Liver (tissue), 10 donors: ENCODE measurements at places on chromosomes 4 and X. TPM values are rescaled to one million over a fixed set of nuclear protein-coding genes. Genes with fewer than 3 reads are reported as not detected.

GRCh38 chrX:48792219-48792618 lies 5.8 kb downstream of the GATA1 start:
- no peaks in the 10 kb centered on the region for H3K36me3 ChIP-seq
- no peaks in the 10 kb centered on the region for H3K4me1 ChIP-seq
- DNase-seq = no peak
- H3K4me3 ChIP-seq = no peak overlapping the region
- no peak overlapping the region for H3K27ac ChIP-seq

GRCh38 chrX:69203638-69204037 lies 38.4 kb upstream of the PJA1 start:
- H3K36me3 ChIP-seq = no peaks in the 10 kb centered on the region
- no peaks in the 10 kb centered on the region for H3K4me1 ChIP-seq
- H3K27me3 ChIP-seq = peaks cover 2% of the 10 kb centered on the region
- no peak for DNase-seq

RS1 gene
- not detected for total RNA-seq

MAGEH1 gene
- total RNA-seq = 18.0 TPM

FGA gene
- 25,210 TPM for total RNA-seq

PDLIM3 gene
- 0.98 TPM for total RNA-seq

GRCh38 chr4:130074096-130074495 lies 978.1 kb downstream of the C4orf33 start:
- DNase-seq = no peak
- H3K27me3 ChIP-seq = no peaks in the 10 kb centered on the region
- peak overlapping the region; percentile 40 for H3K27ac ChIP-seq
- no peaks in the 10 kb centered on the region for H3K36me3 ChIP-seq

GRCh38 chrX:137118136-137118535 lies 84.3 kb upstream of the GPR101 start:
- H3K36me3 ChIP-seq = no peaks in the 10 kb centered on the region
- no peaks in the 10 kb centered on the region for H3K27me3 ChIP-seq
- no peaks in the 10 kb centered on the region for H3K4me1 ChIP-seq
- H3K27ac ChIP-seq = no peak overlapping the region

- DNase-seq = no peak
- no peaks in the 10 kb centered on the region for H3K27me3 ChIP-seq
- H3K4me1 ChIP-seq = no peaks in the 10 kb centered on the region
Observed at GRCh38 chrX:78618987-78619386, 40.1 kb downstream of the RTL3 start.

- no peak overlapping the region for H3K27ac ChIP-seq
- peaks cover 14% of the 10 kb centered on the region for H3K4me1 ChIP-seq
- no peaks in the 10 kb centered on the region for H3K36me3 ChIP-seq
- DNase-seq = no peak
Observed at GRCh38 chr4:17203797-17204196, 305.4 kb upstream of the LDB2 start.

DNA sequence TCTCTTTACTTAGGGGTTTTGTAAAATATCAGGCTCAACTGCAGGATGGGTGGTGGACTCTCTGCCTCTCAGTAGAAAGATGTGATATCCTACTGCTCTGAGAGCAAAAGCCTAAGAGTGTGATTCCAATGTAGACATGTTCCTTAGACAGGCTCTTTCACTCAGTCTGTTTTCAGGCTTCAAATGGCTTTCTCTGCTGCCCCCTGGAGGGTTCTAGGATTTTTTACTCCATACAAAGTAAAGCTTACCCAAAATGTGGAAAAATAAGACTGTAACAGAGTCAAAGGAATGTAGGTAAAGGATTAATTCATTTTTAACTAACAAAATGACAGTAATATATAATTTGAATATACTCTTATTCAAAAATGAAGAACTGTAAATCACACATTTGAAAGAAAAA lies 32.1 kb downstream of the ZGRF1 start:
- no peaks in the 10 kb centered on the region for H3K36me3 ChIP-seq
- H3K27me3 ChIP-seq = no peaks in the 10 kb centered on the region
- no peaks in the 10 kb centered on the region for H3K4me1 ChIP-seq
- DNase-seq = peak; percentile 38
- no peak overlapping the region for H3K27ac ChIP-seq

GRCh38 chr4:182235021-182235795 lies 8.0 kb upstream of the TENM3 start:
- H3K4me1 ChIP-seq = no peaks in the 10 kb centered on the region
- H3K36me3 ChIP-seq = no peaks in the 10 kb centered on the region

SLC2A9 gene
- total RNA-seq = 25.7 TPM

PCDH18 gene
- total RNA-seq = 7.7 TPM

GRCh38 chr4:133320576-133321170 lies 171.6 kb downstream of the PCDH10 start:
- no peak overlapping the region for H3K27ac ChIP-seq
- H3K4me3 ChIP-seq = no peak overlapping the region
- H3K36me3 ChIP-seq = no peaks in the 10 kb centered on the region
- H3K27me3 ChIP-seq = no peaks in the 10 kb centered on the region

DNA sequence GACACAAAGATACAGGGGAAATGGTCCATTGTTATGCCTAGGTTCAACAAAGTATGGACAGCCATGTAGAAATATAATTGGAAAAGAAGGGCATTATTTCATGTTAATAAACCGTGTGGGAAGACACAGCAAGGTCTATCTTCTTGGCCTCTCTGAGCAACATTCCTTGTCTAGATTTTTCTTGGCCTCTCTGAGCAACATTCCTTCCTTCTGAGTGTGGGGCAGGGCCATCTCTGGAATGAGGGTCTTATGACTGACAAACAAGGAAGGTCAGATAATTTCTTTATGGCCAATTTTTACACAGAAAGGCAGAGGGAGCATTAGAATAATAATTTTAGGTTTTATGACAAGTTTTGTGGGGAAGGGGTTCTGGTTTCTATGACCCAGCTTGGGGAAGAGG lies 24.3 kb upstream of the MAOA start:
- H3K27ac ChIP-seq = no peak overlapping the region
- no peaks in the 10 kb centered on the region for H3K27me3 ChIP-seq
- no peaks in the 10 kb centered on the region for H3K4me1 ChIP-seq
- H3K4me3 ChIP-seq = no peak overlapping the region

DNA sequence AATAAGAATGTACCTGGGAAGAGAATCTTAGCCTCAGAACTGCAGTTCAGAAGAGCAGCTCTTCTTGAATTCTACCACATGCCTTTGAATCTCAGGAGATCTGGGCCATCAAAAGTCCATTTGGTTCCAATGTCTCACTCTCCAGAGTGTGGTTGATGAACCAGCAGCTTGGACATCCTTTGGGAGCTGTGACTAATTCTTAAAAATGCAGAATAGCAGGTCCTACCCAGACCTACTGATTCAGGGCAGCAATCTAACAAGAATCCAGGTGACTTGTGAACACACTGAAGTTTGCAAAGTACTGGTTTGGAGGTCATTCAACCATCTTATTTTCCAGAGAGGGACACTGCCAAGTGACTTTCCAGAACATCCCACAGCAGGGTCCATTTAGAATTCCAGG lies 244.7 kb downstream of the PACRGL start:
- H3K27ac ChIP-seq = no peak overlapping the region
- H3K4me1 ChIP-seq = no peaks in the 10 kb centered on the region
- H3K4me3 ChIP-seq = no peak overlapping the region

- H3K27me3 ChIP-seq = no peaks in the 10 kb centered on the region
- H3K4me3 ChIP-seq = no peak overlapping the region
- no peak for DNase-seq
- no peaks in the 10 kb centered on the region for H3K4me1 ChIP-seq
Observed at GRCh38 chr4:7956270-7956808, 16.7 kb upstream of the AFAP1 start.

- no peak for DNase-seq
- no peaks in the 10 kb centered on the region for H3K4me1 ChIP-seq
- H3K4me3 ChIP-seq = no peak overlapping the region
- H3K36me3 ChIP-seq = no peaks in the 10 kb centered on the region
- no peaks in the 10 kb centered on the region for H3K27me3 ChIP-seq
- H3K27ac ChIP-seq = no peak overlapping the region
Observed at GRCh38 chr4:108042927-108043326, 53.2 kb downstream of the HADH start.

GRCh38 chr4:169050881-169051760 lies 41.1 kb upstream of the CBR4 start:
- no peaks in the 10 kb centered on the region for H3K27me3 ChIP-seq
- H3K36me3 ChIP-seq = no peaks in the 10 kb centered on the region
- DNase-seq = no peak
- no peak overlapping the region for H3K4me3 ChIP-seq
- H3K27ac ChIP-seq = no peak overlapping the region

DNA sequence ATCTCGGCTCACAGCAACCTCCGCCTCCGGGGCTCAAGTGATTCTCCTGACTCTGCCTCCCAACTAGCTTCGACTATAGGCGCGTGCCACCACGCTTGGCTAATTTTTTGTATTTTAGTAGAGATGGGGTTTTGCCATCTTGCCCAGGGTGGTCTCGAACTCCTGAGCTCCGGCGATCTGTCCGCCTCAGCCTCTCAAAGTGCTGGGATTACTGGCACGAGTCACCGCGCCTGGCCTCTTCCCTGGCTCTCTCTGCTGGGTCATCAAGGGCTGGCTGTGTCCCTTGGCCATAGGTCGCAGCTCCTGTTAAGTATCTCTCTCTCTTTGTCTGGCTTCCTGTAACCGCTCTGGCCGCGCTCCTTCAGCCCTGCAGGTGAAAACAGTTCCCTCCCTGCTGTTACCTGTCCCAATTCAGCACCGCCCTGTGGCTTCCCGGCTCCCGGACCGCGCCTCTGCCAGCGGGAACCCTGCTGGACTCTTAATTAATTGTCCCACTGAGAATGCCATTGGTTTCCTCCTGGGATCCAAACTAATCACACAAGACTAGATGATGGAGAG lies 1.3 kb upstream of the RGS12 start:
- H3K36me3 ChIP-seq = no peaks in the 10 kb centered on the region
- no peak for DNase-seq
- peak overlapping the region; percentile 90 for H3K27ac ChIP-seq
- H3K4me1 ChIP-seq = peaks cover 18% of the 10 kb centered on the region
- peak overlapping the region; percentile 85 for H3K4me3 ChIP-seq

- no peak overlapping the region for H3K4me3 ChIP-seq
- peaks cover 12% of the 10 kb centered on the region for H3K4me1 ChIP-seq
- H3K36me3 ChIP-seq = no peaks in the 10 kb centered on the region
- H3K27ac ChIP-seq = no peak overlapping the region
- no peak for DNase-seq
- H3K27me3 ChIP-seq = no peaks in the 10 kb centered on the region
Observed at GRCh38 chr4:118290951-118291350, 61.9 kb downstream of the PRSS12 start.

CCDC120 gene
- 1.9 TPM for total RNA-seq

GALNT7 gene
- 3.3 TPM for total RNA-seq

RTL5 gene
- 0.84 TPM for total RNA-seq

- peaks cover 20% of the 10 kb centered on the region for H3K4me1 ChIP-seq
- no peaks in the 10 kb centered on the region for H3K36me3 ChIP-seq
- no peak overlapping the region for H3K27ac ChIP-seq
- no peak overlapping the region for H3K4me3 ChIP-seq
- no peak for DNase-seq
- H3K27me3 ChIP-seq = no peaks in the 10 kb centered on the region
Observed at GRCh38 chr4:97867557-97868091, 275.7 kb downstream of the STPG2 start.

TIGD4 gene
- total RNA-seq = 0.42 TPM

DNA sequence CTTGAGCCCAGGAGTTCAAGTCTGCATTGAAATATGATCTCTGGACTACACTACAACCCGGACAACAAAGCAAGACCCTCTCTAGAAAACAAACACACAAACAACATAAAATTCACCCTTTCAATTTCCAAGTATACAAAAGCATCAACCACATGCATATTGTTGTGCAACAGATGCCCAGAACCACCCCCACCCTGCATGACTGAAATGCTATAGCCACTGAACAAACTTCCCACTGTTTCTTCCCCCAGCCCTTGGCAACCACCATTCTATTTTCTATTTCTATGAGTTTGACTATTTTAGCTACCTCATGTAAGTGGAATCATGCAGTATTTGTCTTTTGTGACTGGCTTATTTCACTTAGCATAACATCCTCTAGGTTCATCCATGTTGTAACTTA lies 14.2 kb upstream of the C4orf51 start:
- H3K4me1 ChIP-seq = peaks cover 14% of the 10 kb centered on the region
- no peak overlapping the region for H3K4me3 ChIP-seq
- DNase-seq = no peak
- no peaks in the 10 kb centered on the region for H3K36me3 ChIP-seq
- H3K27me3 ChIP-seq = no peaks in the 10 kb centered on the region

GRCh38 chr4:153655002-153655541 lies 29.0 kb upstream of the TLR2 start:
- H3K27ac ChIP-seq = peak overlapping the region; percentile 29
- no peaks in the 10 kb centered on the region for H3K27me3 ChIP-seq
- H3K4me3 ChIP-seq = no peak overlapping the region
- peaks cover 9% of the 10 kb centered on the region for H3K4me1 ChIP-seq

SPIN4 gene
- total RNA-seq = 1.2 TPM

DNA sequence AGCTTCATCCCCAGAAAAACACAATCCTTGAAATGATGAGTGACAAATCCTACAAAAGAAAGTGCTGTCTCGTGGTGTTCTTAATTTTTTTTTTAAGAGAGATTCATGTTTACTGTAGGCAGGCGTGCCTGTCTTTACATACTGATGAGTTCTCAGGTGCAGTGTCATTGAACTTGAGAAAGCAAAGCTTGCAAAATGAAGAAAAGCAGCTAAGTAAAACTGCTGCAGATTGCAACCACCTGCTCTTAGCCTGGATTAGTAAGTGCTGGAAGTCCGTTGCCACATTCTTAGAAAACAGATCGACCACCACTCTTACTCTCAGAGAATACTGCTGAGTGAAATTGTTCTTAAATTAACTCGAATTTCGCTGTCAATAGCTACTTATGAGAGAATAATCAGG lies 854.6 kb downstream of the TRIML1 start:
- DNase-seq = no peak
- no peaks in the 10 kb centered on the region for H3K27me3 ChIP-seq
- no peak overlapping the region for H3K27ac ChIP-seq
- no peaks in the 10 kb centered on the region for H3K4me1 ChIP-seq
- H3K36me3 ChIP-seq = no peaks in the 10 kb centered on the region

GRCh38 chrX:24292353-24292752 lies 21.5 kb downstream of the SUPT20HL2 start:
- H3K4me1 ChIP-seq = no peaks in the 10 kb centered on the region
- H3K27me3 ChIP-seq = no peaks in the 10 kb centered on the region
- no peak for DNase-seq
- H3K27ac ChIP-seq = no peak overlapping the region

DNA sequence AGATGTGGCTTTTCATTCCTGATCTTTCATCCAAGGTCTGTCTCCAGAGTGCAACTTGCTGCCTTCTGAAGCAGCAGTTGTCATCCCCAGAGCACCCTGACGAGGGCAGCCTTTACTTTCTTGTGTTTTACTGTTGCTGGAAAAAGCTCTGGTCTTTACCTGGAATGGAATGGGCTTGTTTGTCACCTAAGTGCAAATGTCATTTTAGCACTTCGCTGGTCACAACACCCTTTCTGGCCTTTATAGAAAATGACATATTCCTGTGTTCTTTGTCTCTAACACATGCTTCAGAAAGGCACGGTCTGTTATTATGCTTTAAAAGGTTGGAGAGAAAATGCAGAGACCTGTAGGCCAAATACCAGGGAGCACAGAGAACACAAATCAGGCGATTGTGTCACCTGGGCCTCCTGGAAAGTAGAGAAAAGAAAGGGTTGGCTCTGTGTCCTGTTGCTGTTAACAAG lies 332.7 kb upstream of the IGFBP7 start:
- peaks cover 13% of the 10 kb centered on the region for H3K4me1 ChIP-seq
- H3K27ac ChIP-seq = no peak overlapping the region
- H3K4me3 ChIP-seq = no peak overlapping the region
- H3K36me3 ChIP-seq = no peaks in the 10 kb centered on the region
- H3K27me3 ChIP-seq = no peaks in the 10 kb centered on the region
